ENCODE measurements at places on chromosomes 16 and 17.
A peak's percentile ranks its signal among the peaks of the same experiment; 100 is the strongest.

DNA sequence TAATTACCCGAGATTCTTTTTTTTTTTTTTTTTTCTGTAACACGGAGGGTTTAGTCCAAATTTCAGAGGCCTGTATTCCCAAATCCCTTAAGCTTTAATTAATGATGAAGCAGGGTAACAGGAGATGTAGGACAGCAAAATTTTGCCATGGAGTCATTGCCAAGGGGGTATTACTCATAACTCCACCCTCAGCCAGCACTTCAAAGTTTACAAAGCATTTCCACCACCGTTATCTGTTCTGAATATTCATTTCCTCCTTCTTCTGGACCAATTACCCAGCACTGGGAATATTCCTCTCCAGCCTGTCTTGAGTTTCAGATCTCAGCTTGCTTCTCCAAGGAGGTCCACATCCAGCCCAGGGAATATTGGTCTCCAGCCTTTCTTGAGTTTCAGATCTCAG, 747.5 kb upstream of the EEF2KMT start:
- H3K4me1 ChIP-seq = no peaks in the 10 kb centered on the region
- no peak overlapping the region for H3K27ac ChIP-seq
- no peak overlapping the region for H3K4me3 ChIP-seq
- no peaks in the 10 kb centered on the region for H3K36me3 ChIP-seq

DNA sequence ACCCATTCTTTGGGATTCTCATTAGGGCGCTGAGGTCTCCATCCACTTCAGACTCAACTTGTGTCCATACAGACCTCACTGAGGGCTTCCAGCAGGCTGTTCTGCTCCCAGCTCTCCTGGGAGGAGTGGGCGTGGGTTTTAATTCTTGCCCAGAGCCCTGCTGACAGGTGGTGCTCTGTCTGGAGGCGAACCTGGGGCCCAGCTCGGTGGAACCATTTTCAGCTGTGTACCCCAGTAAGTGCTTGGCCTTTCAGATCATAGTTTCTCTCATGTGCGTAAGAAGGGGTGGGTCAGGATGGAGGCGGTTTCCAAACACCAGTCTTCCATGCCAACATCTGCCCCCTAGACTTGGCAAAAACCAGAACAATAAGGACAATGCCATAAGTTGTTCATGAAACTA, 21.4 kb upstream of the NKD1 start:
- H3K27me3 ChIP-seq = peaks cover 43% of the 10 kb centered on the region
- H3K36me3 ChIP-seq = no peaks in the 10 kb centered on the region
- H3K27ac ChIP-seq = no peak overlapping the region
- no peak overlapping the region for H3K4me3 ChIP-seq
- H3K4me1 ChIP-seq = no peaks in the 10 kb centered on the region

DNA sequence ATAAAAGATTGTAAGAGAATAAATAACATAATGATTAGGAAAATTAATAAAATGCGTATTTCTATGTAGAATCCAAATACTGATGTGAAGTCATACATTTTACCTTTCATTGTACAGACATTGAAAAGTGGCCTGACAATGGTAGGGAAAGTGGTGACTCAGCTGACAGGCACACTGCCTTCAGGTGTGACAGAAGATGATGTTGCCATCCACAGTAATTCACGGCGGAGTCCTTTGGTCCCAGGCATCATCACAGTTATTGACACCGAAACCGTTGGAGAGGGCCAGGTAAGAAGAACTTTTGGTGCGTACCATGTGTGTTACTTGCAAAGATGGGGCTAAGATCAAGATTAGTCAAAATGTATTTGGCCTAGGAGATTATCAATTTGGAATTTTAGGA, 232.8 kb downstream of the BCAS3 start:
- H3K4me1 ChIP-seq = no peaks in the 10 kb centered on the region
- H3K27ac ChIP-seq = no peak overlapping the region
- no peak for DNase-seq
- peaks cover 3% of the 10 kb centered on the region for H3K36me3 ChIP-seq
- no peak overlapping the region for H3K4me3 ChIP-seq
- H3K27me3 ChIP-seq = no peaks in the 10 kb centered on the region

DNA sequence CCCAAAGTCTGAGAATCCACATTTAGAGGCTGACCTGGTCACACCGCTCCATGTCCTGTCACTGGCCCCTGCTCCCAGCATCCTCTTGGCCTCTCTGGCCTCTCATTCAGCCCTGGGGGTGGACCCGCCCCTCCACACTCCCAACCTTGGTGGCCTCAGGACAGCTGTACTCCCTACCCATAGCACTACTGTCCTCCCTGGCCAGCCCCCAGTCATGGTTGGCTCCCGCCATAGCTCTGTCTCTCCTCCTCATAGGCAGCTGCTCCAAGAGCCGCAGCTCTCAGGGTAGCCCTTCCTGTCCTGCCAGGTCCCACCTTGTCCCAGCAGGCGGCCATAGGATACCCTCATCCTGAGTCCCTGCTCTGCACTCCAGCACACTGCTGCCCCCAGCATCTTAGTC, 38.0 kb upstream of the PHB1 start:
- H3K4me3 ChIP-seq = peak overlapping the region; percentile 35
- H3K27me3 ChIP-seq = peaks cover 28% of the 10 kb centered on the region
- DNase-seq = no peak
- peaks cover 4% of the 10 kb centered on the region for H3K36me3 ChIP-seq

- H3K4me1 ChIP-seq = peaks cover 9% of the 10 kb centered on the region
- H3K4me3 ChIP-seq = no peak overlapping the region
- no peak overlapping the region for H3K27ac ChIP-seq
- H3K36me3 ChIP-seq = peaks cover 4% of the 10 kb centered on the region
Measured at GRCh38 chr16:68384288-68385161, 63.8 kb downstream of the SMPD3 start.

DNA sequence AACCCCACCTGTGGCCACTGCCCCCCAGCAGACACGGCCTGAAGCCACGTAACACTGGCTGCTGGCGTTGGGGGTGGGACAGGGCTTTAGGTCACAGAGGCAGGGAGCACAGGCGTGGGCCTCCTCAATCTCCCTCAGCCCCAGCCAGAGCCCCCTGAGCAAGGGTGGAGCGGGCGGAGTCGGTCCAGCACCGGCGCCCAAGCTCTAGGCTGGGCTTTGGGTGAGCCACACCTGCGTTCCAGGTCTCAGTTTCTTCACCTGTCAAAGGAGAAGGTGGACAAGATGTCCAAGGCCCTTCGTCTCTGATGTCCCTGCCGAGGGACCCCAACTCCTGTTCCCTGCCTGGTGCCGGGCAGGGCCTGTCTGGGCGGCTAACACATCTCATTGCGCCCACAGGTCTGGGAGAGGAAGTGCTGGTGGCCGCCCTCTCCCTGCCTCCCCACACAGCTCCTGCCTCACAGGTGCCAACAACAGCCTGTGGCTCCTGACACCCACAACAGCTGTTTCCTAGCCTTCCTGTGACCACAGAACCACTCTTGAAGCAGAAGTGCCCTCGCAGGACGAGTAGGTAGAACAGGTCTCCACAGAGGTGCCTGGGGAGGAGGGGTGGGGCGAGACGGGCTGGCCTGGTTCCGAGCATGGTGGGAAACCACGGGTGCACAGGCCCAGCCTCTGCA, 12.0 kb downstream of the FAM83G start:
- peak overlapping the region; percentile 90 for H3K27ac ChIP-seq
- H3K4me1 ChIP-seq = peaks cover 34% of the 10 kb centered on the region
- DNase-seq = peak; percentile 72
- no peaks in the 10 kb centered on the region for H3K27me3 ChIP-seq
- peak overlapping the region; percentile 77 for H3K4me3 ChIP-seq

DNA sequence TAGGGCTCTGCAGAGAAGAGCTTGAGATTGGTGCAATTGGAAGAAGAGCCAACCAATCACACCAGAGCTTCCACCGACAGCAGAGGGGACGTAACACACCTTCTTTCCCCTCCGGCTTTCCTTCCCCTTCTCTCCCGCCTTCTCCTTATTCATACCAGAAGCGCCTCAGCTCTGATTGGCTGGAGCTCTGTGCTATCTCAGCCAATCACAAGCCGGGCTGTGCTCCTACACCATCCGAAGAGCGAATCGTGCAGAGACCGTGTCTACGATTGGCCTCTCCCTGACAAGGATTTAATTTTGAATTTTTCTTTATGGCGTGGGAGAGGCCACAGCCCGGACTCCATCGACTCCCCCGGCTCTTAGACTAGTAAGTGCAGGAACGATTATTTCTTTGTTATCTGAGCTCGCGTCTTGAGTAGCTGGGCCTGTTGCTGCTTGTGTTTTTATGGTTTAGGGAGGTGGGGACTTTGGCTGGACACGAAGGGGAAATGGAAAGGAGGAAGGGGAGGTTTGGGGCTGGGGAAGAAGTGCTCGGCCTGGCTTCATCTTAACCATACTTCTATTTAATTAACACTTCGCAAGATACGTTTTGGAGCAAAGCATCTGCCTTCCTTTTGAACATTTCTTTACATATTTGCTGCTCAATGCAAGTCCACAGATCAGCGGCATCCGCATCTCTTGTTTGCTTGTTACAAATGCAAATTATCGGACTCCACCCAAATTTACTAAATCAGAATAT, at the start of gene PRR11:
Gene PRR11, plus strand, starts transcription at position 308 of the 739 bp plus-strand sequence. CDS start 14,007 bp downstream, outside the sequence.
- no peaks in the 10 kb centered on the region for H3K27me3 ChIP-seq
- peaks cover 35% of the 10 kb centered on the region for H3K4me1 ChIP-seq
- H3K27ac ChIP-seq = no peak within 1 kb of the TSS
- peaks cover 9% of the 10 kb centered on the region for H3K36me3 ChIP-seq
